Fibroblast of the aortic adventitia (primary cell): ENCODE measurements at places on chromosomes 6 and 20. TPM values are rescaled to one million over a fixed set of nuclear protein-coding genes. Genes with fewer than 3 reads are reported as not detected.
A peak's percentile ranks its signal among the peaks of the same experiment; 100 is the strongest.

DNA sequence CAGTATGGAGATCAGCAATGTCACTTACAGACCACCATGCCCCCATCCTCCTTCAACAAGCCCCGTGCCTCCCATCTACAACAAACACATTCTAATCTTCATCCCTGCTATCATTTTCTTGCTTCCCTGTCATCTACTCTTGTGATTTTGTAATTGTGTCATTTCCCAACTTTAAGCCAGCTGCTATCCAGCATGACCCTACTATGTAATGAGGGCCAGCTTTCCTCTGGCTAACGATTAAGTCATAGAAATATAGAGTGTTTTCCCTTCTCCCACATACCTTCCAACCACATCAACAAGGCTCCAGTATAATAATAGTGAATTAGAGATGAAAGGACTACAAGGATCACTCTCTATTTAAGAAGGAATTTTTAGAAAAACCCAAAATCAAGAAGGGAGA, 607.0 kb downstream of the TENT5A start:
- DNase-seq, result peak; percentile 29

The KCNK16 gene
- total RNA-seq, result not detected in 2 replicates

DNA sequence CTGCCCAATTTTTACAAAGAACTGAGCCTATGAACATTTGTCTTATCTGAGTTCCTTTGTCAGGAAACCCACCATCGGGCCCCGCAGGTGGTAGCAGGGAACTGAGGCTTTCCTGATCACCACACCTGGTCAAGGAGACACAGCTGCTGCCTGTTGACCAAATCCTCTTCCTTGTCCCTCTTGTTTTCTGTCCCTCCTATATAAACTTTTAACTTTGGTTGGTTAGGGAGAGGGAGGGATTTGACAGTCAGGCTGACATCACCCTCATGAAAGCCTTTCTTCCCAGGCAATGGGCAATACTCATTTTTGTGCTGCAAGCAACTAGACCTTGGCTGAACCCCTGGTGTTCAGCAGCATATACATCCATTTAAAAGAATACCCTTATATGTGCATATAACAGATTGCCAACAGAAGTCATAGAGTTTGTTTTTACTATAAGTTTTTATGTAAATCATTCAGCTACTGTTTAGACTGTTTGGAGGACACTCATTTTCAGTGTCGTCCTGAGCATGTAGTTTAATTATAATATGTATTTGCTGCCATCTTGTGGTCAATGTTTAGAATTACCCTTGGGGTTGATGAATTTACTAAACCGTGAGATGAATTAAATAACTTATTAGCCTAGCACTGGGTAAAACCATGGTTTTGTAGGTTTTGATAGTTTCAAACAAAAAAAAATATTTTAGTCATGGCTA, 17.0 kb downstream of the CRISP1 start:
- DNase-seq, result peak; percentile 61

GRCh38 chr6:108363113-108363512, 68.3 kb downstream of the AFG1L start:
- no peak for DNase-seq

GRCh38 chr6:9523462-9523861, 891.4 kb downstream of the TFAP2A start:
- DNase-seq, result peak; percentile 86

DNA sequence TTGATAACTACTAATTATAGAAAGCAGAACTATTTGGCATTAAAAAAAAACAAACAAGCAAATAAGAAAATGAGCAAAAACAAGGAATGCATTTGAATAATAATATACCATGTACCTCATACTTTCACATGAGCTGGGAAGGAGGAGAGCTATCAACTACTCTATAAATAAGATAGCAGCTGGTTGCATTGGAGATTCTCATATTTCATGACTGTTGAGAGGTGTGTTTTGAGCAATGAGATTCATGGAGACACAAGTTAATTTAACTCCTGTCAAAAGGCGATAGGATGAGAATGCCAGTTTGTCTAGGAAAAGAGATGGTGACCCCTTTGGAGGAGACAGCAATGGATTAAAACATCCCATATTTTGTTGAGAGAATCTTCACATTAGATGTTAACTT, 348.8 kb upstream of the SPTLC3 start:
- no peak for DNase-seq

The TOX2 gene
- 0.74 and 5.2 TPM in 2 replicates for total RNA-seq
